Left ventricle myocardium inferior (tissue), 1 donor: ENCODE measurements at places on chromosomes 13 and 19.

GRCh38 chr19:51179256-51179655 lies 37.2 kb downstream of the SIGLEC7 start:
- DNase-seq = no peak

- DNase-seq = no peak
Observed at GRCh38 chr19:41944336-41944735, 14.8 kb downstream of the RABAC1 start.

GRCh38 chr19:46719629-46720502 lies 3.0 kb upstream of the PRKD2 start:
- DNase-seq = no peak

DNA sequence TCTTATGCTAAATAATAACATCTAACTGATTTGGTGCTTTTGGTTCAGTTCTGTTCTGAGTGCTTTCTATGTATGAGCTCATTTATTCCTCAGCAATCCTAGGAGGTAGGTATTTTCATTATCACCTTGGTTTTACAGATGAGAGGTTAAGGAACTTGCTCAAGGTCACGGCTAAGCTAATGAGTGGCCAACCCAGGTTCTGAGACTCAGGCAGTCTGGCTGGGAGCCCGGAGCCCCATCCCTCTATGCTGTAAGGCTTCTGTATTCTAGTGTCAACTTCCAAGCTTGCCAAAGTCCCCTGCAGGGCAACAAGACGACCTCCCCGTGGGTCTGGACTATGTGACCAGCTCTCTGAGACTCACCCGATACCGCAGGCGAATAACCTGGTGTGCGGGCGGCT lies 60.5 kb downstream of the PARP4 start:
- DNase-seq = no peak

GRCh38 chr13:74093691-74094090 lies 40.5 kb downstream of the KLF12 start:
- no peak for DNase-seq

GRCh38 chr19:17052439-17052838 lies 22.8 kb downstream of the HAUS8 start:
- DNase-seq = no peak

DNA sequence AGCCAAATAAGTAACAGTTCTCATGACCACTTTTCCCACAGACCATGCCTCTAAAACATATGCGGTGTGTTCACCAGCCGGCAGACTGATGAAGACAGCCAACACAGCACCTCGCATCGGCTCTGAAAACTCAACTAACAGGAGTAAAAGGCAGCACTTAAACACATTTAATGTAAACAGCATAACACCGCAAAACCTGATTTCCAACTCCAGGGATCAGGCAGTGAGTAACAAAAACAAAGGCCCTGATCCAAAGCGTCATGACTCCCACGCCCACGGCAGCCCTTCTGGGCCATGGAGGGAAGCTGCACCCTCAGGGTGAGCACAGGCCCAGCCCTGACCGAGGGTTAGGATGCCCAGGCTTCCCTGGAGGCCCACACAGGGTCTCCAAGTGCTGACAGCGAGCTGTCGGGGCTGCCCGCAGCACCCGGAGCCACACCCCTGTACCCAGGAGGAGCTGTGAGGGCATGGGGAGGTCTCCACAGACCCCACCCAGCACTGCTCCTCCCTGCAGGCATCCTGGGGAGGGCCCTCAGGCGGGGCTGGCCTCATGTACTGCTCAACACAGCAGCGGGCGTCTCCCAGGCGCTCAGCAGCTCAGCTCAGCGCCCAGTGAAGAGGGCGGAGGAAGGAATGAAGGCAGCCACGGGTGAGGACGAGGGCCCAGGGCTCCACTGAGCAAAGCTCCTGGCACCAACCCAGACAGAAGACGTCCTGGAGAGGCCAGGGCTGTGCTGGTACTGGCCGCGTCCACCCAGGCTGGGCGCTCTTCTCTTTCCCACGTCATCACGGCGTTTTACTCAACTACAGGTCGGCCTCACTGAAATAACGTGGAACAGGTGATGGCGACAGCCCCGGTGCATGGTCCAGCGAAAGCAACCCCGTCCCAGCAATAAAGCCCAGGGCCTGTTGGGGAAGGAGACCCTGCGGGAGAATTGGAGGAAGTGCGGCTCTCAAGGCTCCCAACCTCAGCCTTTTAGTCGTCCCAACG lies 53.7 kb downstream of the RASA3 start:
- peak; percentile 67 for DNase-seq

GRCh38 chr19:19575411-19575810 lies 37.3 kb downstream of the CILP2 start:
- DNase-seq = no peak

- DNase-seq = peak; percentile 58
Observed at GRCh38 chr13:31775686-31776085, 36.4 kb downstream of the RXFP2 start.

DNA sequence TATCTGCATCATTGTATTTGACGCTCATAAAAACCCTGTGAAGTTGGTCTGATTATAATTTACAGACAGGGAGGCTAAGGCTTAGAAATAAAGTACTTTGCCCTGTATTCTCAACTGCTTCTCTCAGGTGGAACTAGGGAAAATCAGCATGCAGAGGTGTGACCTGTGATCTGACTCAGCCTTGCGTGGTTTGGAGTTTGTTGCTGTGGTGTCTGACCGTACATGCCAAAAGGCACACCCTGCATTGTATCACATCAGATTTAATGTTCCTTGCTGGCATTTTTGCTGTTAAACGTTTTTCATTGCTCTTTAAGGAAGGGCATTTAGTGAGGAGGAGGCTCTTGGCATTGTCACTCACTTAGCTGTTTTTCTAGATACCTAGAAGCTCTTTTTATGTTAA lies 58.8 kb upstream of the C1QTNF9B start:
- DNase-seq = no peak

DNA sequence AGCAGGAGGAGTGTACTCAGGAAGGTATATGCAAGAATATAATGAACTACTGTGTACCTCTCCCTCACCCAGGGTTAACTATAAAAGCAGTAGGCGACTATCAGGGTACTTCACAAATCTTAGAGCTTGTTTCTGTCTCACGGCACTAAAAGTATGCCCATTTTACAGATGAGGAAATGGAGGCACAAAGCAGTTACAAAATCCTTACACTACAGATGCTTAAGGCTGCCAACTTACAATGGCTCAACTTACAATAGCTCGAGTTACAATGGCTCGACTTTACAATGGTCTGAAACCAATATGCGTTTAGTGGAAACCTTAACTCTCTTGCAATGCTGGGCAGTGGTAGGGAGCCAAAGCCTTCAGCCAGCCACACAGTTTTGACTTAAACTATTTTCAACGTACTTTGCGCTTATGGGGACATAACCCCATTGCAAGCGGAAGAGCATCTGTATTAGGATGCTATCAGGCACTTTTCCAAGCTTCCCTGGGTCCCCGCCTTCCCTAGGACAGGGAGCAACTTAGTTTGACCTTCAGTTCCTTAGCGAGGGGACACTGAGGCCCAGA lies 4.1 kb downstream of the FCER2 start:
- no peak for DNase-seq

GRCh38 chr19:13240312-13241022 lies 90.3 kb downstream of the IER2 start:
- DNase-seq = no peak

DNA sequence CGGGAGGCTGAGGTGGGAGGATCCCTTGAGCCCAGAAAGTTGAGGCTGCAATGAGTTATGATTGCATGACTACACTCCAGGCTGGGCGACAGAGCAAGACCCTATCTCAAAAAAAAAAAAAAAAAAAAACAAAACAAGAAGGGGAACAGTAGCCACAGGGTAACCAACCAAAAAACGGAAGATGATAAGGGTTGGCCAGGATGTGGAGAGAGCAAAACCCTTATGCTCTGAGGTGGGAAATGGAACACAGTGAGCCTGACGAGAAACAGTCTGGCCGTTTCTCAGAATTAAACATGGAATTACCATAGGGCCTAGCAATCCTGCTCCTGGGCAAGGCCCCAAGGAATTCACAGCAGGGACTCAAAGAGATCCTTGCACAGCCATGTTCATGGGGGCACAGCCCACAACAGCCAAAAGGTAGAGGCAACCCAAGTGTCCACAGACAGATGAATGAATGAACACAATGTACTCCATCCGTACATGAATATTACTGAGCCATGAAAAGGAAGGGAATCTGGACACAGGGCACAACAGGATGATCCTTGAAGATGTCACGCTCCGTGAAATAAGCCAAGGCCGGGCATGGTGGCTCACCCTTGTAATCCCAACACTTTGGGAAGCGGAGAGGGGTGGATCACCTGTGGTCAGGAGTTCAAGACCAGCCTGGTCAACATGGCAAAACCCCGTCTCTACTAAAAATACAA lies 11.3 kb downstream of the NMRK2 start:
- no peak for DNase-seq

- no peak for DNase-seq
Observed at GRCh38 chr13:78680115-78680561, 21.2 kb upstream of the OBI1 start.

- no peak for DNase-seq
Observed at GRCh38 chr19:55703790-55704215, 28.8 kb downstream of the EPN1 start.

DNA sequence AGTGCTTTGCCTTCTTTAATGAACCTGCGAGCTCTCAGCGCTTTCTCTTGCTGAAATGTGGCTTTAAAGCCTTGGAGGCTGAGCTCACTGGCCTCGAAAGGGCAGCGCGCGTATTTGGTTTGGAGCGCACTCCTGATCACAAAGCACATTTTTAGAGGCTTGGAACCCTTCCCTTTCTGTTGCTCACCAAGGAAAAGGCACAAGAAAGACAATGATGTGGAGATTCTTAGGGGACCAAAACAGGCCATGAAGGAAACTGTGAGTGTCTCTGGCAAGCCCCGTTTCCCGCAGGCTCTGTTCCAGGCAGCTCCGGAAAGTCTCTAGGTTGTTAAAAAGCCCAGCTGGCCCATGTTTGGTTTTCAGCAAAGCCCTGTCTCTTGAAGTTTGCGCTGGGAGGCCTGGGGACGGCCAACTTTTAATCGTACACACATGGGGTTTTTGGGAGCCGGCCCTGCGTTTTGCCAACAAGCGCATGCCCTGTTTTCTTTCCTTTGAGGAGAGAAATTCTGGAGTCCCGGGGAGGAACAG lies 9.4 kb upstream of the SPC24 start:
- peak; percentile 89 for DNase-seq

DNA sequence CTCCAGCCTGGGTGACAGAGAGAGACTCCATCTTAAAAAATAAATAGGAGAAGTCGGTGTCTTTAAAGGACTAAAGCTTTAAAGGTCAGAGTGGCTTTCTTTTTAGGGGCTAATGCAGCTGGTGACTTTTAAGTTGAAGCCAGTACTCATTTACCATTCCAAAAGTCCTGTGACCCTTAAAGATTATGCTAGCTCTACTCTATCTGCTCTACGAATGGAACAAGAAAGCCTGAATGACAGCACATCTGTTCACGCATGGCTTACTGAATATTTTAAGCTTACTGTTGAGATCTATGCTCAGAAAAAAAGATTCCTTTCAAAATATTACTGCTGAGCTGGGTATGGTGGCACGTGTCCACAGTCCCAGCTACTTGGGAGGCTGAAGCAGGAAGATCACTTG lies 16.4 kb downstream of the TDRD12 start:
- DNase-seq = no peak

DNA sequence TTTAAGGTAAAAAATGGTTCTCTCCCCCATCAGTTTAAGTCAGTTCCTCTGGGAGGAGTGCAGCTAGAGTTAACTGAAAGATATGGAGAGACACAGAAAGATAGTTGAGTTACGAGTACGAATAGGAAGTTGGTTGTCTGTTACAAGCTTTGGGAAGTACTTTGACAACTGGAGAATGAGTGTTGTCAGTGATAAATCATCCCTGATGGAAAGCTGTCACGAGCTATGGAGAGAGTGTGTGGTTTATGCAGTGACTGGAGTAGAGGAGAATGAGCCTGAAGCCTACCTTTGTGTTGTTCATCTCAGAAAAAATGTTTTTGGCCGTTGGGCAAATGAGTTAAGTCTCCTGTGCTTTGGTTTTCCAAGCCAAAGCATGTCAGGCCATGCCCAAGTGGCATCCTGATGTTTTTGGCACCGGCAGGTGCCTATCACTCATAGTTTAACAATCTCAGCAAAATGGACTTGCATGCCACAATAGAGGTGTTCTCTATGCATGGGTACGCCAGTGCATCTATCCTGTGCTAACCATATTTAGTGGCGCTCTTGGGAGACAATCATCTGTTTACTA lies 350.2 kb downstream of the IRS2 start:
- no peak for DNase-seq

- peak; percentile 38 for DNase-seq
Observed at GRCh38 chr19:56156768-56157167, 15.7 kb downstream of the ZNF444 start.

DNA sequence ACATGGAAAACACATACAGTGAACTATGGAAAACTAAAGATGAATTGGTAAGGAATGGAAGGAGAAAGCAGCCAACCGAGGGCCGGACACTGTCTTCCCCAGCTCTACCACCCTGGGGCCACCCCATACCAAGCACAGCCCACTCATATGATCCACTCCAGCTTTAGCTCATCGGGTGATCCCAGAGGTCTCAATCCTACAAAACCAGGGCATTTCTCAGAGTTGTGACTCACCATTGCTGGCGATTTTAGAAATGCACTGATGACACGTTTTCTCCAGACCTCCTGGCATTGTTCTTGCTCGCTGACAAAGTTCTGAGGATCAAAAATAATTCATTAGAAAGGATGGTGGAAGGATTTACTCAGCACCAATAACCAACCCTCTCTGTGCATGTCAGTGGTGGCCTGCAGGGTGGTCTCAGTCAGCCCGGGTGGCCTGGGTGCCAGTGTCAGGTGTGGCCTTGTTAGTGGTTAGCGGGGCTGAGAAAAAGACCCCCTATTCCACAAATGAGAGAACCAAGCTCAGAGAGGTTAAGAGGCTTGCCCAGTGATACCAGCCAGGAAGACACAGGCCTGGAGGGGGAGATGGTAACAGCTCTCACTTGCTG lies 6.6 kb downstream of the TMEM272 start:
- no peak for DNase-seq

DNA sequence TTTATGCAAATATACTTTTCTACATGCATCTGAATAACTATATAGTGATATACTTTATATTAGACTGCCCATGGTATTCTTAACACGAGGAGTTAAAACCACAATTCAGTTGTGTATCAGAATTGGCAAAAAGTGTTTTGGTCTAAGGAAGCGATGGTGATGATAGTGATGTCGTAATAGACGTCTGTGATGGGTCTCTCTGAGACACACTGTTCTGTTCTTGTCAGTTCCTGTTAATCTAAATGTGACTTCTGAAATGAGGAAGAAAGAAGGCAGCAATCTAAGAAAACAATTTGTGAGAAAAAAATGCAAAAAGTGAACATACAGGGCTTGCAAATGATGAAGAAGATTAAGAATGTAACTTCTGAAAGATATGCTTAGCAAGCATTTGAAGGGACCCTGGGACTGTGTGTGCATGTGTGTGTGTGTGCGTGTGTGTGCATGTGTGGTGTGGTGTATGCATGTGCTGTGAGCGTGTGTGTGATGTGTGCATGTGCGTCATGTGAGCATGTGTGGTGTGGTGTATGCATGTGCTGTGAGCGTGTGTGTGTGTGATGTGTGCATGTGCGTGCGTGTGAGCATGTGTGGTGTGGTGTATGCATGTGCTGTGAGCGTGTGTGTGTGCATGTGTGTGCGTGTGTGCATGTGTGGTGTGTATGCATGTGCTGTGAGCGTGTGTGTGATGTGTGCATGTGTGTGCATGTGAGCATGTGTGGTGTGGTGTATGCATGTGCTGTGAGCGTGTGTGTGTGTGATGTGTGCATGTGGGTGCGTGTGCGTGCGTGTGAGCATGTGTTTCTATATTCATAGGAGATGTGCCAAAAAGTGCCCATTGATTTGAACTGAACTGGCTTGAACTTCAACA lies 131.8 kb downstream of the IRS2 start:
- DNase-seq = no peak
